ENCODE measurements at places on chromosomes 6 and 20.

DNA sequence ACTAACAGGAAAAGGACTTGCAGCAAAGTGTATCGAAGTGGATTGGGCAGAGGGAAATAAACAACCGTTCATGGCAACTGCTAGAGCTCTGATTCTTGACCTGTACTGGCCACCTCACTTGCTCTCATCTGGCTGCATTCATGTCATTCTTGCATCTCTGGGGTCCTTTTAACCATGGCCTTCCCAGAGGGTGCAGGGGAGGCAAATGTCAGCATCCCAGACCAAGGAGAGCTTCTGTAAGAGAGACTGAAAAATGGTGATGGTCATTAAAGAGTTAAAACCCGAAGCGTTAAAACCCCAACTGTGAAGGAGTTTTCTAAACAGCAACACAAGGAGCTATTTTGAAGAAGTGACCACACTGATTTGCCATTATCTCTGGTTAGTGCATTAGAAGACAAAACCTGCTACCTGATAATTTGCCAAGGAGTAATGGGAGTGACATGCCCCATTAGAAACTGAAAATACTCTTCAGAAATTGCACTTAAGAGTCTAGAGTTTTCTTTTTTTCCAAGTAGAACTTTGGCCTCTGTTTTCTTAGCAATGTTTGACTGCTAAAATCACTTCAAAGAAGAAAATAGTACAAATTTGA lies 62.4 kb downstream of the APCDD1L start:
- no peak for DNase-seq

- no peak for DNase-seq
These were observed 154.7 kb downstream of the SYCP2 start for GRCh38 chr20:59778615-59779200.

DNA sequence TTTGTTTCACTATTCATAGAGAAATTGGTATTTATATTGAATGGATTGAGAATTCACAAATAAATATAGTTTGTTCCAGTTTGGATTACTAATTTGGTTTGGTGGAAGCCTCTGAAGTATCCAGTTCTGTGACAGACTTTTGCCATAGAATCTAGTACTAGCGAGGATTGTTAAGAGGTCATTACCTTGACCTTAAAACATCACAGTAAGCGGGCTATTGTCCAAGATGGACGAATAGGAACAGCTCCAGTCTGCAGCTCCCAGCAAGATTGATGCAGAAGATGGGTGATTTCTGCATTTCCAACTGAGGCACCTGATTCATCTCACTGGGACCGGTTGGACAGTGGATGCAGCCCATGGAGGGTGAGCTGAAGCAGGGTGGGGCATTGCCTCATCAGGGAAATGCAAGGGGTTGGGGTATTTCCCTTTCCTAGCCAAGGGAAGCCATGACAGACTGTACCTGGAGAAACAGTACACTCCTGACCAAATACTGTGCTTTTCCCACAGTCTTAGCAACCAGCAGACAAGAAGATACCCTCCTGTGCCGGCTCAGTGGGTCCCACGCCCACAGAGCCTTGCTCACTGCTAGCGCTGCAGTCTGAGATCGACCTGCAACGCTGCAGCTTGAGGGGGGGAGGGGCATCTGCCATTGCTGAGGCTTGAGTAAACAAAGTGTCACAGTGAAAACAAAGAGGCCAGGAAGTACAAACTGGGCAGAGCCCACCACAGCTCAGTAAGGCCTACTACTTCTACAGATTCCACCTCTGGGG lies 66.4 kb upstream of the NEDD9 start:
- no peak for DNase-seq

- DNase-seq: no peak
These were observed 38.4 kb upstream of the CCDC167 start for GRCh38 chr6:37538107-37538506.

- no peak for DNase-seq
These were observed 1531.1 kb downstream of the KHDRBS2 start for GRCh38 chr6:60754879-60755278.
